NCI-H82 (cell line): ENCODE measurements at places on chromosomes 3 and 15.

DNA sequence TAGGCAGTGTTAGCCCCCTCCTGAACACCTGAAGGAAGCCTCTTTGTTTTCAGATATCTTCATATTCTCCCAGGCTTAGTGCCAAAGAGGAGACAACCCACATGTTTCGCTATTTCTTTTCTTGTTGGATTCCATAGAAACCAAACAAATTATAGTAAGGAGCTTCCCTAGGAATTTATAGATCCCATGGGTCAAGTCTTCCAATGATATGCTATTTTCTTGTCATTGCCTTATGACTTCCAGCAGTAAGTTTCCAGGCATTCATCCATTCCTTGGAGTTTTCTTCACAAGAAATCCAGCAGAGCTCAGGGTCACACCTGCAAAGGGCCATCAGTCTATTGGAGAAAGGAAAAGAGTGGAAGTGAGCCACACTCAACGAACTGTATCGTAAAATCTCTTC, 9.9 kb upstream of the KCNMB2 start:
- no peak for DNase-seq

DNA sequence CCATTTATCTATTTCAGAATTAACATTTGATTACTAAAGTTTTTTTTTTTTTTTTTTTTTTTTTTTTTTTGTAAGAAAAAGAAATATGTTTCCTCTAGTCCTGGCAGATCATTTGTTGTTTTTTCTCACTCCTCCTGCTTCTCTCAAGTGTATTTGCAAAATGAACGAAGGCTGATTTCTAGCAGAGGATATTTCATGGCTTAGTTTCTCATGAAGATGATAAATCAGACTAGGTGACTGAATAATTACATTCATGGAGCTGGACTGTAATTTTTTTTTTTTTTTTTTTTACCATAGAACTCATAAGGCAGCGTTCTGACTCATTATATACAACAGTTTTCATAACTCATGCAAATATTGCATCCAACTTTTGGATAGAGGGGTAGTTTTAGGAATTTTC, 332.5 kb upstream of the SEMA6D start:
- DNase-seq: no peak

DNA sequence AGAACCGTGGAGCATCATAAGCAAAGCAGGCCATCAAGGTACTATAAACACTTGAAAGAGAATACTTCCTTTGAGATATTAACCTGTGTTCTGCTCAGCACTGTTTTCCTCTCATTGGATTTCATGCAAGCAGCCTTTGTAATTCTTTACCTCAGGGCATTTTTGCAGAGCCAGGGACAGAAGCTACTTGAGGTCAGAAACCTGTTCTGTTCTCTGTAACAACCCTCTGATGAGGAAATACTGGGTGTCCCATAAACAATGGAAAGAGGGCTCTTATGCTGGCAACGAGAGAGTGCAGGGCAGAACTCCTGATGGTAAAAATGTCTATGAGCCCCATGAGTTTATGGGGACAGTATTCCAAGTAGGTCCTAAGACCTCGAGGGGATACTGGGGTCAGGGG, 66.0 kb downstream of the DCLK3 start:
- no peak for DNase-seq

DNA sequence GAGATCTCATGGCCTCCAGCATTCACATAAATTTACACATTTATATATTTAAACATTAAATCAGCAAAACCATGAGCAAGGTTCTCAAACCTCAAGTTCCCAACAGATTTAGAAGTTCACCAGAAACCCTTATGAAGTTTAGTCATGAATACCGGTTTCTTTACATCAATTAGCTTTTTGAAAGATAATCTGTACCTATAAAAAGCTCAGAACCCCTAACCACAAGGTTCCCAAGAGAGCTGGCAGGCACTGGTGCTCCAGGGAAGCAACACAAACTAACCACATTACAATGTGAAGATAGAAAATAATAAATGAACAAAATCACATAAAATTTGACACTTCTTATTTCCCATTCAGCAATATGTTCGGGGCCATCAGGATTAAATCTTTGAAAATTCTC, 150.9 kb downstream of the FBN1 start:
- DNase-seq: no peak

DNA sequence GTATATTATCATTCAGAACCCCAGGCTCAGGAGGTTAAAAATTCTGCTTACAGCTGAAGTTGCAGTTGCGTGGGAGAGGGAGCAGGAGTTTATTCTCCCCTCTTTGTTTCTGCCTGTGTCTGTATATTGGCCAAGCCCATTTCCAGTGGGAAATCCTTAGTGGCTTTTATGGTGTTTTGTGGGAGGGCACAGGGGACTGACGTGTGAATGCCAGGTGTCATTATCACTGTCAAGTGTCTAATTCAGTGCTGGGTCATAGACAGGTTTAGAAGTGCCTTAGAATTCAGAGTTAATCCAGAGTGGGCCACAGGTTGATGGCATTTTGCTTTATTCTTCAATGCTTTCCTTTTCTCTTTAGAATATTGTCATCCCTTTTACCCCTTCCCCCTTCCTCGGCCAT, 33.4 kb downstream of the SLCO3A1 start:
- no peak for DNase-seq

DNA sequence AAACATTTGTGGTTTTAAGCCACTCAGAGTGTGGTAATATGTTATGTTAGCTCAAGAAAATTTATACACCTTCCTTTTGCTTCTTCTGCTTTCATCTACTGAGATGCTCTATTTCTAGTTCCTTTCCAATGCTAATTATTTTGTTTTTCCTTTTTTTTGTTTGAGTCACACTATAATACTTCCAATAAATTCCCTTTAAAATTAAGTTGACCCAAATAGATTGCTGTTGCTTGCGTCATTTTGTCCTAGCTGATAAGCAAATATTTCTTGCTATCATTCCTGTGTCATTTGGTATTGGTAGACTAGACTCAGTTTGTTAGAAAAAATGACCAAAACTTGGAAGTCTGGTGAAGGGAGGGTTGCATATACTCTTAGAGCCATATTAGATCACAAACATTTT, 437.0 kb upstream of the CNTN6 start:
- DNase-seq: no peak

DNA sequence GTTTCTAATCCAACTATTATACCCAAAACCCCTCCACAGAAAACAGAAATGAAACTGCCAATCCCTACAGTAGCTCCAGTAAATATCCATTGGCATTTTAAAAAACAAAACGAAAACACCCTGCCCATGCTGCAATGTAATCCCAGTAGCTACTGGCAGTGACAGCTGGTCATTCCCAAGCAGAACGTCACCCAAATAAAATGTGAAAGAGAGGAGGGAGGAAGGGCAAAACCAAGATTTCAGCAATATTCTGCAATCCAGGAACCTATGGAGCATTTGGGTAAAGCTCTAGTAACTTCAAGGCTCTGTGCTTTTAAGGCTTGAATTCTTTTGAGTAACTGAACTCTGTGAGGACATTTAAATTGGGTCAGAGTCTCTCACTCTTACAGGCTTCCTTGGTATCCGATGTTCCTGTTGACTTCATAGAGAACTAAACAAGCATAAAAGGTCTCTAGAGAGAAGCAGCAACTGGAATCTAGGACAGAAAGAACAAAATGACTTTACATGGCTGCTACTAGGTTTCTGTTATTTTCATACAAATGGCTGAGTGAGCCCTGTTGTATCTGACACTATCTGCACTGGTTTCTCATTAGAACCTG, 136.2 kb downstream of the TNIK start:
- no peak for DNase-seq

DNA sequence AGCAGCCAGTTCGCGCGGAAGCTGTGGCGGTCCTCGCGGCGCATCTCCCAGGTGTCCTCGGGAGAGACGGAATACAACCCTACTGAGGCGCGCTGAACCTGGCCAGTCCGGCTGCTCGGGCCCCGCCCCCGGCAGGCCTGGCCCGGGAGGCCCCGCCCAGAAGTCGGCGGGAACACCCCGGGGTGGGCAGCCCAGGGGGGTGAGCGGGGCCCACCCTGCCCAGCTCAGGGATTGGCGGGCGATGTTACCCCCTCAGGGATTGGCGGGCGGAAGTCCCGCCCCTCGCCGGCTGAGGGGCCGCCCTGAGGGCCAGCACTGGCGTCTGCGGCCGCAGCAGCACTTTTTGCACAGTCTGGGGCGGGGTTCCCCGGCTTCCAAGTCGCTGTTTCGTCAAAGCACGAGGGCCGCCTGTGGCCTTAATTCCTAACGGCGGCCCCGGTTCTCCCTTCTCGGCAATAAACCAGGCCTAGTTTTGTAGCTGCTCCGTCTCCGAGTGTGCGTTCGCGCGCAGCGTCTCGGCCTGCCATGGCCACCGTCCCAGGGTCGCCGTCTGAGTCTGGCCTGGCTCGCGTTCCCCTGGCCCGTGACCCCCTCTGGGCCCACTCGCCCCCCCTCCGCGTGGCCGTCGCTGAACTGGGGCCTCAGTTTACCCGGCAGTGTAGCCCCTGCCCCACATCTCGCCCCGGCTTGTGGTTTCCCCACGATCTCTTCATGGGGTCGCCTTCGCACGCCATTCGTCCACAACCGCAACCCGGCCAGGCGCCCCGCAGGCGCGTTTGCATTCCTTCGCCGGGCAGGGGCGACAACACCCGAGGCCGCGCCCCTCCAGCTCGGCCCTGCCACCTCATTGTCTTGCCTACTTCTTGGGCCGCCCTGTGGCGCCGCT, 30.0 kb downstream of the NBEAL2 start:
- peak; percentile 94 for DNase-seq

DNA sequence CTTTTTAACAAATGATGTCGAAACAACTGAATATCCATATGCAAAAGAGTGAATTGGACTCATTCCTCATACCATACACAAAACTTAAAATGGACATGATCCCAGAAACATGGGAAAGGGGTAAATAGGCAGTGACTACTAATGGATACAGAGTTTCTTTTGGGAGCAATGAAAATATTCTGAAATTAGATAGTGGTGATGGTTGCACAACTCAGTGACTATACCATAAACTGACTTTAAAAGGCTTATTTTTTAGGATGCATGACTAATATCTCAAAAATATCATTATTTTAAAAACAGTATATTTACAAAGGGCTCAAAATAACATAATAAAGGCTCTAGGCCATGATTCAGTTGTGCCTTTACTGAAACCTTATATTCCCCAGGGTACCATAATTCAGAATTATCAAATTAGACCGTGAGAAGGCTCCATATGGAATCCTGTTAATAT, 16.3 kb upstream of the ATP13A3 start:
- peak; percentile 76 for DNase-seq
